ENCODE measurements at places on chromosomes 4 and X. TPM values are rescaled to one million over a fixed set of nuclear protein-coding genes. Genes with fewer than 3 reads are reported as not detected.
A peak's percentile ranks its signal among the peaks of the same experiment; 100 is the strongest.

DNA sequence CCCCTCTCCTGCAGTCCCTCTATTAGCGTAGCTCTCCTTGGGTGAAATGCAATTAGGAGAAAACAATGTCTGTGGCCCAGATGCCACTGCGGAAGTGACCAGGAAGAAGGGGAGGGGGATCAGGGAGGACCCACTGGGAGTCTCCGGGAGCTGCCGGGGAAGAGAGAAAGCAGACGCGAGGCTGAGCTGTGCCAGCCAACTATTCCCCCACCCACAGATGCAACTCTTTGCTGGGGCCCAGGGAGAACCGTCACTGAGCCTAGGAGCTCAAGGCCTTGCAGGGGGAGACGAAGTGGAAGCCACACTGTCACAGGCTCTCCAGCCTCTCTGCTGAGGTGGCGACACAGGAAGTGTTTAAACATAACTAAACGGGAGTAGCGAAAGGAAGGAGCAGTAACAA lies 149.2 kb downstream of the BCOR start:
- DNase-seq, result no peak

- no peak for DNase-seq
These were observed 1033.9 kb downstream of the NLGN4X start for GRCh38 chrX:5194806-5195205.

- DNase-seq, result no peak
These were observed 38.8 kb upstream of the AFAP1 start for GRCh38 chr4:7978489-7978888.

GRCh38 chrX:39888730-39889129 lies 209.0 kb downstream of the BCOR start:
- DNase-seq, result no peak

GRCh38 chr4:20408611-20409010 lies 156.9 kb downstream of the SLIT2 start:
- DNase-seq, result no peak

- DNase-seq, result peak; percentile 67
These were observed 28.4 kb downstream of the ZNF185 start for GRCh38 chrX:152926279-152926678.

- peak; percentile 20 for DNase-seq
These were observed 187.3 kb downstream of the MAB21L2 start for GRCh38 chr4:150769248-150769647.

DNA sequence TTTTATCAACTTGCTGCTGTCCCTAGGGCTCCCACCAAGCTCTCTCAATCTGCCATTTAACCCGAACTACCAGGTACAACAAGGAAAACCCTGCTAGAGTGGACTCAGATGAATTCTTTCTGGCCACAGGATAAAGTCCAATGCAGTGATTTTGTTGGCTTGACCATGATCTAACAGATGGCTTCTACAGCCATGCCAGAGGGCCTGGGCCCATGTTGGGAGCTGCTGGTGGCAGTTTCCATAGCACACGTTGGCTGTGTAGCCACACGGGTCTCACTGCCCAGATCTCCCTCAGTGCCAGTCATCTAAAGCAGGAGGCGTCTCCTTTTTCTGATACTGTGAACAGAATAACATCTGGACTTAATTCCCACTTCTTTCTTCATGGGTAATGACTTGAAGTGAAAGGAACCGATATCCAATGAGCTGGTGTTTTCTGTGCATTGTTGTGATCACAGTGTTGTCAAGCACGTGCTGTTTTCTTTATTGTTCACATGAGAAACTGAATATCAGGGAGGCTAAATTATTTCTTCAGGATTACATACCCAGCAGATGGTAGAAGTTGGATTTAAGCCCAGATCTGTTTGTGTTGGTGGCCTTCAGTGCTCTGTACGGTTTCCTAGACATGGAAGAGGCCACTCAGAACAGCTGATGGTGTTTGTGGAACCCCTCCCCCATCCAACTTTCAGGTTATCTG lies 85.2 kb upstream of the CLCN4 start:
- no peak for DNase-seq

GRCh38 chr4:15890246-15890829 lies 48.2 kb downstream of the FGFBP1 start:
- no peak for DNase-seq

- no peak for DNase-seq
These were observed 115.0 kb upstream of the LDB2 start for GRCh38 chr4:17013382-17014006.

GRCh38 chrX:44022964-44023363 lies 49.8 kb upstream of the NDP start:
- no peak for DNase-seq

- DNase-seq, result no peak
These were observed 426 bp downstream of the PORCN start for GRCh38 chrX:48509245-48509590.

DNA sequence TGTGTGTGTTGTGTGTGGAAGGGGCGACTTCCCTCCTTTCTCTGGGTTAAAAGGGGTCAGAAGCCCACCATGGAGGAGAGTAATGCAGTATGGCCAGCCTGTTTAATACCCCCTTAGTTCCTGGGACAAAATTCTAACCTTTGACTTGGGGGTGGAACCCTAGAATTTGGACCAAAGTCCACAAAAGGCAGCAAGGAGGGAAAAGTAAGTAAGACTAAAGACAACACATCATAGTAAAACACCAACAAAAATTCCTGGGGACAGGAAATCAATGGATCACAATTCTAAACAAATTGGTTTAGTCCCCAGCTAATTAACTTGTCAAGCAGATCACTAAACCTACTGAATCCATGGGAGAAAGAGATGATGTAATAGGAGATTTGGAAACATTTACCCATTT lies 3.1 kb downstream of the AMOT start:
- no peak for DNase-seq

DNA sequence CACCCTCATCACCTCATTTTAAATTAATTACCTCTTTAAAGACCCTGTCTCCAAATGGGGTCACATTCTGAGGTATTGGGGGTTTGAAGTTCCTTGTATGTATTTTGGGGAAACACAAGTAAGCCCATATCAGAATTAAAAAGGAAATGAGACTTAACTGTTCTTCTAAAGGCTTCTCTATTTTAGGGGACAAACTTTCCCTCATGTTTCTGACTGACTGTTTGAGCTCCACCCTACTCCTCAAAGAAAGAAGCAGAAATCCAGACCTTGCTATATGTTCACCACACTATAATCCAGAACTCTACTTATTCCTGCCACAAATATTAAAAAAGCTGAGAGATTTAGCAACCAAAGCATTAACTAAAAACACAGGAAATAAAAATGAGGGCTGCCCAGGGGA lies 258.8 kb downstream of the ARHGAP24 start:
- DNase-seq, result no peak

PFKFB1 gene
- total RNA-seq, result not detected

PABPC1L2A gene
- total RNA-seq, result not detected

TLR6 gene
- total RNA-seq, result 7.8 TPM

GATA1 gene
- total RNA-seq, result not detected

ENAM gene
- total RNA-seq, result not detected

EDA2R gene
- total RNA-seq, result 19.5 TPM

All from SK-MEL-5 (cell line).